Caco-2 (cell line): ENCODE measurements at places on chromosomes 7 and 10.

DNA sequence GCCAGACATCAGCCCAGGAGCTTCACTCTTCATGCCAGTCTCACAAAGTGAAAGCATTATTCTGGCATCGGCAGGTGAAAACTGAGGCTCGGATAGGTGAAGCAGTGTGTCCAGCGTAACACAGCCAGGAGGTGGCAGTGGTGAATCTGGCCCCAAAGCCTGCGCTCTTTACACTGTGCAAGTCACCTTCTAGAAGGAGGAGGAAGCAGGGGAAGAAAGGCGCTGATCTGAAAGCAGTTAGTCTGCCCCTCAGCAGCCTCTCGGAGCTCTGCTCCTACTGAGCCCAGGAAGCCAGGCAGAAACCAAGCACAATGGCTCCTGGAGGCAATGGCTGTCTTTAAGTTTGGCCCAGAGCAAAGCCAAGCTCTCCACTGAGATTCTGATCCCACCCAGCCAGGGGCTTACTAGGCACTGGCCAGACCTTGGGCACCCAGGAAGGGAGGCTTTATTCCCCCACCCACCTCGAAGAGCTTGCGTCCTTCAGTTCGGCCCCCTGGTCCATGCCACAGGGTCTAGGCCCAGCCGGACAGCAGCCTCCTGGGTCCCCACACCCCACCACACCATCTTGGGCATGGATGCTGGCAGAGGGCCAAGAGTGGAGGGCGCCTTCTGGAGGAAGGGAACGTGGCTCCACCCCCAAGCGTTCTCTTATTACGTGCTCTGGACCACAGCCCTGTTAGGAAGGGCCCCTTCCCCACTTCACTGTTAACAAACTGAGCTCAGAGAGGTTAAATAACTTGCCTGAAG is 104.5 kb downstream of the GRID1 start:
- no peak for DNase-seq

GRCh38 chr7:71325151-71325550 is 193.2 kb downstream of the GALNT17 start:
- no peak for DNase-seq

GRCh38 chr10:110069502-110069982 is 61.8 kb downstream of the ADD3 start:
- no peak for DNase-seq

GRCh38 chr10:13712837-13713581 is 126.2 kb downstream of the PRPF18 start:
- no peak for DNase-seq

DNA sequence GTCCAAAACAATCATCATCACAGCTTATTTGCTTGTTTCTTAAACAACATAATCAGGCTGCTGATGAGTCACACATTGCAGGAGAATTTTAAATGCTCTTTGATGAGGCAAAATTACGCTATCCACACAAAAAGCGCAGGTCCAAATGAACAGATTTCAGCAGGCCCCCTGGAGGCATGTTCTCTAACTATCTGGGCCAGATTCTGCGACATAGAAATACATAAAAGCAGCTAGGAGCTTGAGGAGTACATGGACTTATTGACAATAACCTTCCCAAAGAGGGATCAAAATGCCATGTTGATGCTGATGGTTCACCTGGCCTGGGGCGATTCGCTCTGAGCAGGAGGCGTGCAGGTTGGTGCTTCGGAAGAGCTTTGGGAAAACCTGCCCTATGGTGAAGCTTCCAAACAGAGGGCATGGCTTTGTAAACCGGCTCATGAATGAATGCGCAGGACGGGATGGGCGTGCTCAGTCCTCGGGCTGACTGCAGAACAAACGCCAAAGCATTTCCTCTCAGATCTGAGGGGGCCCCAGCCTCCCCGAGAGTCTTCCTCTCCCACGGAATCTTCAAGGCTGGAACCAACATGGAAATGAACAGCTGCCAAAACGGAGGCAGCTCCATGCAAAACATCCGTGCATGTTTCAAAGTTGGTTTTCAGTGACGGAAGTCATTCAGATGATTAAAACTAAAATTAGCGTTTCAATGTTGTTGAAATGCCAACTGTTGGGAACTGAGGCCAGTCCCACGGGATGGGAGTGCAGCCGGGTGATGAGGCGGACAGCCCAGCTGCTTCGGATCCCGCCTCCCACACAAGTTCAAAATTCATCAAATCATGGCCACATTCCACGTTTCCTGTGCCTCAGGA is 179.6 kb downstream of the TCERG1L start:
- no peak for DNase-seq

- DNase-seq, result no peak
These were observed 70.2 kb upstream of the CCDC71L start for GRCh38 chr7:106731187-106731586.

GRCh38 chr7:44060948-44061644 is 4.3 kb downstream of the PGAM2 start:
- DNase-seq, result no peak
